Left lung (tissue), 14 donors: ENCODE measurements at places on chromosomes 12 and 14. TPM values are rescaled to one million over a fixed set of nuclear protein-coding genes. Genes with fewer than 3 reads are reported as not detected.

HOXC13 gene
- total RNA-seq, result not detected

NOVA1 gene
- 1.5 TPM for total RNA-seq

KCNH3 gene
- total RNA-seq, result 2.4 TPM

PAH gene
- not detected for total RNA-seq

RNFT2 gene
- 5.5 TPM for total RNA-seq

ABCD2 gene
- 0.20 TPM for total RNA-seq
